ENCODE measurements at places on chromosomes 3 and 15.

DNA sequence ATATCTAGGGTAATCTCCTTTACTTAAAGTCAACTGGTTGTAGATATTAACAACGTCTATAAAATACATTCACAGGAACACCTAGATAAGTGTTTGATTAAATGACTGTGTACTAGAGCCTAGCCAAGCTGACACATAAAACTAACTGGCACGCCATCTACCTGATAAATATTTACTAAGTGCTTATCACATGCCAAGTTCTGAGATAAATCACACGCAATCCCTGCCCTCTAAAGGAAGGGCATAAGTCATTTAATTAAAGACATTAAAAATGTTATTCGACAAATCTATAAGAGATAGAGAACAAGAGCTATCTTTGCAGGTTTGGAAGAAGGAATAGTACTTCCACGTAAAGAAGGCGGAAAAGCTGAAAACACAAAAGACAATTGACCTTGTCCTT, 11.1 kb upstream of the MB21D2 start:
- no peak overlapping the region for H3K27ac ChIP-seq
- H3K4me1 ChIP-seq: no peaks in the 10 kb centered on the region

DNA sequence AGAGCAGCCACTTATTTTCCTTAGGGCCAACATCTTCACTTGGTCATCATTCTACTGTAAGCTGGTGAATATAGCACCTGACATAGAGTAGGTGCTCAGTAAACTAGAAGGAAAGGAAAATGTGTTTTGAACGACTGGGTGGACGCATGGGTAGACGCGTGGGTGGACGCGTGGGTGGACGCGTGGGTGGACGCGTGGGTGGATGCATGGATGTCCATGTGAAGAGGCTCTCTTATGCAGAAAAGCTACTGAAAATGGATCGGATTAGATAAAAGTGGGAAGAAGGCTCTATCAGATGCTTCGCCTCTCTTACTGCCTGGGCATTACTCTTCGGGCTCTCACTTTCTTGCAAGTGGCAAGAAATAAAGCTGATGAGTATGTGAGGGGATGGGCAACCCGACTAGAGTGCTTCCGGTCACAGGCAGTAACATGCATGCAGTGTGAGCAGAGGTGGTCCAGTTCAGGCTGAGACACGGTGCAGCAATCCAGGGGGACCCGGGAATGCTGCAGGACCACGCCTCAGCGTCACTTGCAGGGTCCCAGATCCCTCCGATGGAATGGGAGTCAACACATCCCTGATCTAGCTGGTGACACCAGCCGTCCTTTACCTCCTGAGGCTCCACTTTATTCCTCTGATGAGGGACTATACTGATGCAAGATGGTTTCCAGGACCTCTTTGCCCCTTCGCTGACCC, 138.0 kb upstream of the MEF2A start:
- H3K27me3 ChIP-seq: no peaks in the 10 kb centered on the region
- H3K36me3 ChIP-seq: peaks cover 1% of the 10 kb centered on the region
- H3K4me3 ChIP-seq: no peak overlapping the region
- no peak for DNase-seq

DNA sequence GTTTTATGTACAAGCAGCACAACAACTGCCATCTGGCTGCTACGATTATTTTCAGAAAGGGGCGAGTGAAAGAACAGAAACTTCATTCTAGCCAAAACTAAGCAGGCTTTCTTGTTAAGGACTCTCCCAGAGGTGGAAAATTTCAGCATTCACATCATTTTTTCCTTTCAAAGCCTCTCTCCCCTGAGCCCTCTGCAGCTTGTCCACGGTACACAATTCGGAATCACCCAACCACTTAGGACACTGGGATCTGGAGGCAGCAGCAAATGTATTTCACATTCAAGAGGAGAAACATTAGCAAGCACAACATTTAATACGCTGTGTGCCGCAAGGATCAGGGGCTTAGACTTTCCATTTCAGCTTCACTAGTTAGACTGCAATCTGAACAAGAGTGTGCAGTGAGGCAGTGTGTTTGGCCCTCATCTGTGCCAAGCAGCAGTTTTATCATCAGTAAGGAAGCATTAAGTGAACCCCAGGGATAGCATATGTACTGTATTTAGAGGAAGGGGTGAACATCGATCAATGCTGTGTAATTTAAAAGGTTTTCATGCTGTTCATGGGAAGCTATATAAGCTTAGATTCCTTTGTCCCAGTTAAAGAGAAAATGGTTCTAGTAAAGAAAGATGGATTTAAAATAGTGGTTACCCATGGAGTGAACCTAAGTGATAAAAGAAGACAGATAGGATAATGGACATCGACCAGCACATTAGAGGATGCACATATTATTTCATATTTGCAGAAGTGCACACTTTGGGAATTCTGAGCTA, 504.9 kb downstream of the TBL1XR1 start:
- H3K36me3 ChIP-seq: no peaks in the 10 kb centered on the region
- no peaks in the 10 kb centered on the region for H3K4me1 ChIP-seq
- H3K27ac ChIP-seq: no peak overlapping the region
- no peaks in the 10 kb centered on the region for H3K27me3 ChIP-seq
- no peak for DNase-seq

DNA sequence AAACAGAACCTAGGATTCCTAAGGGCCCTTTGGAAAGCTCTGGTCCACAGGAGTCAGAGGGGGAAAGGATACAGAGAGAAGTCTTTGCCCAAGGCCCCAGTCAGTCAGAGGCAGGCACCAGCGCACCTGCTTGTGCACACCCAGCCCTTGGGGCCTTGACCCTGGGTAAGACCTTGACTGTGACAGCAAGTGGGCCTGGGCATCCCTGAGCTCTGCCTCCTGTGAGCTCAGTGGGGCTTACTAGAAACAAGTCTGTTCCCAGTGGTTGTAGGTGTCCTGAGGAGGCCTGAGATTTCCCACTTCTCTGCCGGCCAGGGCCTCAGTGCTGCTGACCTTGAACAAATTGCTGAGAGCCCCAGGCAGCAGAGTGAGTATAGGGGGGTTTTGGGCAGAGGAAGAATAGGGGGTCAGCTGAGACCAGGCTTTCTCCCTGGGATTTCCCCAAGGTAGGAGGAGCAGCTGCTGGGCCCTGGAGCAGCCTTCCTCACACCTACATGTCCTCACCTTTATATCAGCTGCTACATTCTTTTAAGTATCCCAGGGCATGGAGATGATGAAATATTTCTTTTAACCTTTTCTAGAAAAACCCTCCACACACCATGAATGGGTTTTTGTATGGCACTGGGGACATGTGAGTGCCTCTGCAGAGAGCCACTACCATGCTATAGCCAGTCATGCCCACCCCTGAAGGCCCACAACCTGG, 9.7 kb upstream of the DAG1 start:
- H3K4me3 ChIP-seq: no peak overlapping the region
- H3K4me1 ChIP-seq: peaks cover 3% of the 10 kb centered on the region
- no peak overlapping the region for H3K27ac ChIP-seq
- DNase-seq: no peak
- no peaks in the 10 kb centered on the region for H3K36me3 ChIP-seq

DNA sequence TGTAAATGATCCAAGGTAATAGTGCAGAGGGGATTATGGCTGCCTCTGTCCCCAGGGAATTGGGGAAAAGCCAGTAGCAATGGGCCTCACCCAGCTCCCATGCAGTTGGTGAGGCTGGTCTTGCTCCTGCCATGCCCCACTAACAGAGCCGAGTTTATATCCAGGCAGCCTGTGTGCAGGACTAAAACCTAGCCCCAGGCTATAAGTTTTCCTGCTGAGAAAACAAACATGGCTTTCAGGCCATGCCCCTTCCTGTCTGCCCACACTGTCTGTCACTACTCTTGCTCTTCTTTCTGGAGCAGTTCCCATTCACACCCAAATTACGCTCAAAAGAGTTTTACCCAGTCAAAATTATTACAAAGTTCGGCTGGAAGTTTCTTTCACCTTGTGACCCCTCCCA, 73.5 kb upstream of the SPATA16 start:
- H3K36me3 ChIP-seq: no peaks in the 10 kb centered on the region
- H3K4me3 ChIP-seq: no peak overlapping the region
- no peak for DNase-seq
- H3K27ac ChIP-seq: no peak overlapping the region
- no peaks in the 10 kb centered on the region for H3K27me3 ChIP-seq
- no peaks in the 10 kb centered on the region for H3K4me1 ChIP-seq

DNA sequence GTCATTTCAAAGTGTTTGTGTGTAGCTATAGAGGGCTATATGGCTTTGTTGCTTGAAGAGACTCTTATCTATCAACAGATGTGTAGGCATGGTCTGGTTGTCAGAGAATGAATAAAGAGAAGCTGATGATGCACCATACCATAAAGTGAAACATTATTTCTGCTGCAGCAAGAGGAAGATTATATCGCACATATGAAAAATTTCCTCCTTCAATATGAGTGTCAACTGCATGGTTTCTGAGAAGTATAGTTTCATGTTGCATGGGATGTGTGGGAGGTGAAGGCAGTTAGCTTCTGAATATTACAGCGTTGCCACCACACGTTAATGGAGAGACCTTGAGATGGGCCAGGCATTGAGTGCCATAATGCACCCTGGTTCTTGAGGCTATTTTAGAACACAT, 217.9 kb downstream of the SATB1 start:
- H3K27ac ChIP-seq: peak overlapping the region; percentile 34
- H3K27me3 ChIP-seq: no peaks in the 10 kb centered on the region
- peaks cover 19% of the 10 kb centered on the region for H3K4me1 ChIP-seq
- H3K36me3 ChIP-seq: no peaks in the 10 kb centered on the region
- peak overlapping the region; percentile 8 for H3K4me3 ChIP-seq

- H3K4me1 ChIP-seq: peaks cover 5% of the 10 kb centered on the region
- H3K4me3 ChIP-seq: no peak overlapping the region
- peaks cover 15% of the 10 kb centered on the region for H3K36me3 ChIP-seq
- no peak for DNase-seq
These were observed 154.5 kb upstream of the SATB1 start for GRCh38 chr3:18579661-18580060.

DNA sequence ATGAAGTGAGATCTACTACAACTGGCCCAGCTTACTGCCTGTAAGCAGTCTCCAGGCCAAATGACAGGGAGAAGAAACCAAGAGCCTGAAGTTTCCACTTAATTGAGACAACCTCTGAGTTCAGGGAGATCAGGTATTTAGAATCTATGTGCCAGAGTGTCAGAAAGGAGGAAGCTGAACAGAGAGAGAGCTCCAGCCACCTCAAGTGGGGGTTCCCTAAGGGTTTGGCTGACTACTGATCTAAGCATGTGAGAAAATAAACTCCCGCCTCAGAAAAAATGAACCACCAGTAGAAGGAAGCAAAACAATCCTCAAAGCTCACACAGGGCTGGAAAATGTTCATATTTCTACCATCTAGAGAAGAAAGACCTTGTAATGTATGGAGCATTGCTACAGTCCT, 25.0 kb downstream of the ADAM10 start:
- H3K27ac ChIP-seq: peak overlapping the region; percentile 37
- no peak overlapping the region for H3K4me3 ChIP-seq

DNA sequence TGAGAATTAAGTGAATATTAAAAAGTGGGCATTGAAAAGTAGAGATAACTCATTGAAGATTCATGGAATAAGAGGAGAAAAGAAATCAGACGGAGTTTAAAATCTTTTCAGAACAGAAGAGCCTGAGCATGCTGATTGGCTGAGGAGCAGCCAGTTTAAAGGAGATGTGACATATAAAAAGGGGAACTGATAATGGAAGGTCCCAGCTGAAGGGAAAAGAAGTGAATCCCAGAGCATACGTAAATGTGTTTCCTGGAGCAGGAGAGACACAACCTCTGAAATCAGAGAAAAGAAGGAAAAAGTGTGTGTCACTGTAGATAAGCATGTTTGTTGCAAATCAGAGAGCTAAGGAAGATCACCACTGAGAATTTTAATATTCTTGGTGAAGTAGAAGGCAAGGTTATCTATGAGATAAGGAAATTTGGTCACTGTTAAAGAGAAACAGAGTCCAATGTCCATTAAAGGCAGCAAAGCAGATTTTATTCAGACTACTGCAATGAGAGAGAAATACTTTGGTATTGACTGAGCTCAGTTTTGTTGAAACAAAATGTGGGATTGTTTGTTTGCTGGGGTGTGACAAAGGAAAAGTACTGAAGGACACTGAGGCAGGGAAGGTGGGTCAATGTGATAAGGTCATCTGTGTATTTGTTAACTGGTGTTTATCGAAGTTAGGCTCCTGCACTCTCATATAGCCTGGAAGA, 84.6 kb upstream of the WDR72 start:
- no peaks in the 10 kb centered on the region for H3K4me1 ChIP-seq
- H3K27me3 ChIP-seq: no peaks in the 10 kb centered on the region
- DNase-seq: no peak
- no peaks in the 10 kb centered on the region for H3K36me3 ChIP-seq
- H3K27ac ChIP-seq: no peak overlapping the region
- H3K4me3 ChIP-seq: no peak overlapping the region

GRCh38 chr3:184582646-184583577, 21.3 kb downstream of the EPHB3 start:
- DNase-seq: no peak
- no peaks in the 10 kb centered on the region for H3K36me3 ChIP-seq
- peaks cover 35% of the 10 kb centered on the region for H3K27me3 ChIP-seq
- no peak overlapping the region for H3K4me3 ChIP-seq
- peaks cover 2% of the 10 kb centered on the region for H3K4me1 ChIP-seq

GRCh38 chr3:13715961-13716360, 163.9 kb downstream of the WNT7A start:
- H3K27ac ChIP-seq: no peak overlapping the region
- H3K4me3 ChIP-seq: no peak overlapping the region
- DNase-seq: no peak
- no peaks in the 10 kb centered on the region for H3K27me3 ChIP-seq

- DNase-seq: no peak
- no peak overlapping the region for H3K27ac ChIP-seq
- H3K4me1 ChIP-seq: peaks cover 1% of the 10 kb centered on the region
- H3K27me3 ChIP-seq: no peaks in the 10 kb centered on the region
- H3K36me3 ChIP-seq: peaks cover 36% of the 10 kb centered on the region
These were observed 119.7 kb downstream of the MCTP2 start for GRCh38 chr15:94351031-94351535.

DNA sequence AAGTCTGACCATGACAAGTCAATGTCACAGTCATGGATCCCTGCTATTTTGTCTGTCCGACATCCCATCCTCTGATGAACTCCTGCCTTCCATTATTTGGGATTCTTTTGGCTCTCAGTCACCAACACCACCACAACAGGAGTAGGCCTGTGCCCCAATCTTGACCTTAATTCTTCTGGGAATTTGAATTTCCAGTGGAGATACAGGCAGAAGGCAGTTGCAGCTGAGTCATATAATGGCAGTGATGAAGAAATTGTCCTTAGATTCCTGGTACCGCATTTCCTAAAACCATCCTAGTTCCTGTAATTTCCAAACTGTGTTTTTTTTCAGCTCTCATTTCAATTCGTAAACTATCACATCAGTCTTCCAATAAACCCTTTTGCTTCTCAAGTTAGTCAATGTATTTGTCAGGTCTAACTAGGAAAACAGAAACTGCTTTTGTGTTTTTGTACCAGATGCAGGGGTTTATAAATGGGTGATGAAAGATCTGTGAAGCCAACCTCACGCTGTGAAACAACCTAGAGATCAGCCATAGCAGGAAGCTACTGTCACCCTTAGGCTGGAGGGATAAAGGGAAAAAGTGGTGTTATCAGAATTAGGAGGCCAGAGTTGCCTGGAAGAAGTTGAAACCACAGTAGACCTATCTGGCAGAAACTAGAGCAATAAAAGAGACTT, 126.3 kb upstream of the TMEM108 start:
- no peaks in the 10 kb centered on the region for H3K36me3 ChIP-seq
- no peak for DNase-seq
- no peak overlapping the region for H3K27ac ChIP-seq
- no peak overlapping the region for H3K4me3 ChIP-seq

All from T-helper 2 cell treated with Interferon-gamma antibody and Interleukin-4, amounts not matched to agents 5 μg/mL and 100 μg/mL, for 36 hours (primary cell).